ENCODE measurements at places on chromosomes 12 and 14. TPM values are rescaled to one million over a fixed set of nuclear protein-coding genes. Genes with fewer than 3 reads are reported as not detected.

TMEM63C gene
- total RNA-seq = 0.71 TPM

TBK1 gene
- total RNA-seq = 36.5 TPM

KRT1 gene
- total RNA-seq = not detected

CLEC2A gene
- total RNA-seq = not detected
